ENCODE measurements at places on chromosomes 4 and X.

DNA sequence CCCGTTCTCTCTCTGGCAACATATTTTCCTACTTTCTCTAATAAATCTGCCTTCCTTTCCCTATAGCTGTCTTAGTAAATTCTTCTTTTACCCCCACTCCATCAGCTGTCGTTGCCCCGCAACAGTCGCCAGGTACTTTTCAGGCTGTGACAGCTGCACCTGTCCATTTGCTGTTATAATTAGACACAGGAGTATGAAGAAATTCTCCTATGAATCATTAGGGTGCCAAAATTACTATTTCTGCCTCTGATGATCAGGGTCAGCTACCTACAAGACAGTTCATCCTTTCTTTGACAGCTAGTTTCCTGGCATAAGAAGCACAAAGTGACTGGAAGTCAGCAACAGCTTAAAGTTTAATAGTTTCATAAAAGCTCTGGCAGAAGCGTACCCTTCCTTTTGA is 19.5 kb upstream of the GALNTL6 start:
- no peak for DNase-seq

DNA sequence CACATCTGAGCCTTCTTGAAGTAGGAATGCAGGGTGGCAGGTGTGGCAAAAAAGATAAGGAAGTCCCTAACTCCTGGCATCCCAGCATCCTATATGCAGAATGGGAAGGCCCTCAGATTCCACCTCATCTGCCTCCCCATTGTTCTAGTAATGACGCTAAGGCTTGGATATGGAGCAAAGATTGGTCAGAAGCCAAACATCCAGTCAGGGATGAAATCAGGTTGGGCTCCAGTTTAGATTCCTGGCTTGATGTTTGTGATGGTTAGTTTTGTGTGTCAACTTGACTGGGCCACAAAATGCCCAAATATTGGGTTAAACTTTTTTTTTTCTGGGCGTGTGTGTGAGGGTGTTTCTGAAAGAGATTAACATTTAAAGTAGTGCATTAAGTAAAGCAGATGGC is 39.6 kb upstream of the MAGEA4 start:
- no peak for DNase-seq

GRCh38 chr4:74097631-74098426 is 1.2 kb downstream of the CXCL2 start:
- DNase-seq: no peak

GRCh38 chr4:145494666-145495270 is 13.1 kb downstream of the SMAD1 start:
- no peak for DNase-seq

DNA sequence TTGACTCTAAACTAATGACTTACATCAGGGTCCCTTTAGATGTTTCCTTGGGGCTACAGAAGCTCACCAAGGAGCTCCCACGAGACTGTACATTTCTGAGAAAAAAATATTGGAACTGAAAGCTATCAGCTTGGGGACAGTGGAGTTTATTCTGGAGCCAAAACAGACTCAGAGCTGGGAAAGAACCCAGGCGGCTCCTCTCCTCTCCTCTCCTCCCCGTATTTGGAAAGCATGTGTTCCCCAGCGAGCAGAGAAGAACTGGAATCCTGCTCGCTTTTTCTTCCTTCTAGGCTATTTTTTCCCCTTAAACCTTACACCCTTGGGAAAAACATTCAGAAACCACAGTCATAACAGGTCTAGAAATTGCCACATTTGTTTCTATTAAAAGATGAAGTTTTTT is 4.3 kb upstream of the MAP7D3 start:
- no peak for DNase-seq

- DNase-seq: no peak
Observed at GRCh38 chr4:139851639-139852038, 186.0 kb downstream of the MGST2 start.

GRCh38 chrX:9902656-9903055 is 64.5 kb upstream of the CLDN34 start:
- no peak for DNase-seq

DNA sequence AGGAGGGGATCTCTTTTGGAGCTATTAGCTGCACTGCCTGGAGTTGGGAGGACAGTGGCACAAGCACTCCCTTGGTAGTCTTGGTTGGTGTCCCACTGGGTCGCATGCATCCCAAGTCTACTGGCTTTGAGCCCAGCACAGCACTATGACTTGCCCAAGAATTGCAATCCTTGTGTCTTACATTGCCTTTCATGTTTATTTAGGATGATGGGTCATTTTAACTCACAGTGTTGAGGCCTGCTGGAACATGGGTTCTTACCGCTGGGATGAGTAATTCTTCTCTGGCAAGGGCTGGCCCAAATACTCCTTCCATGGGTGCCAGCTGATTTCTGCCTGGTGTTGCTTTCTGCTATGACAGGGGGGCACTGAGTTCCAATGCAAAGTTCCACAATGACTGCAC is 185.5 kb downstream of the TEX13C start:
- DNase-seq: no peak

- no peak for DNase-seq
Observed at GRCh38 chrX:113747274-113747973, 836.5 kb upstream of the HTR2C start.

DNA sequence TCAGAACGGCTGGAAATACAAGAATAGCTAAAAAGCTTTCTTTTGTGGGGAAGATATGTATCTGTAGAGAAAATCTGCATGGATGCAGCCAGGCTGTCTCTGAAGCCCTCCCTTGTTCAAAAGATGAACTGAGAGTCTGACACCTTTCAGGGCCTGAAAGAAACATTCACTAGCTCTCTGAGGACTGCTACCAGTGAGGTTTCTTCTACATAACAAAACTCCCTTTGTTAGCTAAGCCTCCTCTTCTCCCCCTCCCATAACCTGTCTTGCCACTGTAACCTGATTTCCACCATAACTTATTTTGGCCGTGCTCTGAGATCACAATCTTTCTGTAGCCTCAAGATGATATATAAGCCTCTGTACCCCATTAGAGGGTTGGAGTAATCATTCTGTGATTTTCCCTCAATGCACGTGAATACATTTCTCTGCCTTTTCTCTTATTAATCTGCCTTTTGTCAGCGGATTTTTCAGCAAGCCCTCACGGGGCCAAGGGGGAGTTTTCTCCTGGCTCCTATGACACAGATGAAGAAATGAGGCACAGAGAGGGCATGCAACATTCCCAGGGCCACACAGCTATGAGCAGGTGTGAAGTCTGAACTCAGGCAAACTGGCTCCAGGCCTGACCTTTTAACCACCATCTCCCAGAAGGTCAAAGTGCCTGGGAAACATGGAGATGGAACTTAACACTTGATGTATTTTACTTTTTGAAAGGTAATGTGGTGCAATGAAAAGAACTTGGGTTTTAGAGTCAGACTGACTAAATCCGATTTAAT is 161.6 kb upstream of the PRDX4 start:
- DNase-seq: no peak

- no peak for DNase-seq
Observed at GRCh38 chr4:100834616-100835015, 316.8 kb upstream of the EMCN start.

DNA sequence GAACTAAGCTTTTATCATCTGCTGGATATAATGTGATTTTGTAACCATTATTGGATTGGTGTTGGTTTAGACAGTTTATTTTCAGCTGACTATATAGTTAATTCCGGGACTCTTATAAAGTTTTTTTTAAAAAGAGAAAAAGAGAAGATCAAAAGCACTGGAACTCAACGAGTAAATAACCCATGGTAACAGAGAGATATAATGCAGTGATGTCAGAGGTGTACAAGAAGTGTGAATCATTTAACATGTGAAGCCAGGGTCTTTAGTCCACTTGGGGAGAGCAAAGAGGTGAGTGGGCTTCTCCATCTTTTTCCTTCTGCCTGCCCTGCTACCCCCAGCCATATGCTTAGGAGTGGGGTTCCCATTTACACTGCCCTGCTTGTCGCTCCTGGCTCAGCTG is 3.2 kb downstream of the TMEM165 start:
- DNase-seq: no peak

GRCh38 chrX:153866302-153867019 is 19.5 kb downstream of the L1CAM start:
- DNase-seq: no peak

GRCh38 chr4:173318648-173319211 is 15.4 kb downstream of the HMGB2 start:
- no peak for DNase-seq

DNA sequence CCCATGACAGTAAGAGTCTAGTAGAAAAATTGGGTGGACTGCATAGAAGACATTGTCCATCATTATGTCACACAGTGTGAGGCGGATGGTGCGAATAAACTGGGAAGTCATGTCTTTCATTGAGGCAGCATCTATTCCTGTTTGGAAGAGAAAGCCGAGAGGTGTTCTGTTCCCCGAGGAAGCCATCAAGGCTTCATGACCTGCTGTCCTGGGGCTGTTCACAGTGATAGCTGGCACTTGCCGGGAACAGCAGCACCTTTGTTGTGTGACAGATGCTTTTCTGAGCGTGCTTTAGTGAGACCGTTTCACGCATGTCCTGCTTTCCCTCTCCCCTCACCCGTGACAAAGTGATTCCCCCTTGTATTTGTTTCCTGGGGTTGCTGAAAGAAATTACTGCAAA is 20.3 kb downstream of the RGS12 start:
- no peak for DNase-seq
